Kidney (tissue), 22 donors: ENCODE measurements at places on chromosomes 11 and 22. TPM values are rescaled to one million over a fixed set of nuclear protein-coding genes. Genes with fewer than 3 reads are reported as not detected.
A peak's percentile ranks its signal among the peaks of the same experiment; 100 is the strongest.

Gene CD6
- 6.7 TPM for total RNA-seq

Gene MPEG1
- 33.1 TPM for total RNA-seq

Gene ALX4
- 0.16 TPM for total RNA-seq

Gene ATF4
- 261 TPM for total RNA-seq

Gene DUSP8
- 9.1 TPM for total RNA-seq

Gene LIF
- 10.7 TPM for total RNA-seq

Gene CALCA
- total RNA-seq = not detected

Gene APOA5
- not detected for total RNA-seq

Gene EIF3L
- 352 TPM for total RNA-seq

Gene PAMR1
- total RNA-seq = 2.2 TPM

DNA sequence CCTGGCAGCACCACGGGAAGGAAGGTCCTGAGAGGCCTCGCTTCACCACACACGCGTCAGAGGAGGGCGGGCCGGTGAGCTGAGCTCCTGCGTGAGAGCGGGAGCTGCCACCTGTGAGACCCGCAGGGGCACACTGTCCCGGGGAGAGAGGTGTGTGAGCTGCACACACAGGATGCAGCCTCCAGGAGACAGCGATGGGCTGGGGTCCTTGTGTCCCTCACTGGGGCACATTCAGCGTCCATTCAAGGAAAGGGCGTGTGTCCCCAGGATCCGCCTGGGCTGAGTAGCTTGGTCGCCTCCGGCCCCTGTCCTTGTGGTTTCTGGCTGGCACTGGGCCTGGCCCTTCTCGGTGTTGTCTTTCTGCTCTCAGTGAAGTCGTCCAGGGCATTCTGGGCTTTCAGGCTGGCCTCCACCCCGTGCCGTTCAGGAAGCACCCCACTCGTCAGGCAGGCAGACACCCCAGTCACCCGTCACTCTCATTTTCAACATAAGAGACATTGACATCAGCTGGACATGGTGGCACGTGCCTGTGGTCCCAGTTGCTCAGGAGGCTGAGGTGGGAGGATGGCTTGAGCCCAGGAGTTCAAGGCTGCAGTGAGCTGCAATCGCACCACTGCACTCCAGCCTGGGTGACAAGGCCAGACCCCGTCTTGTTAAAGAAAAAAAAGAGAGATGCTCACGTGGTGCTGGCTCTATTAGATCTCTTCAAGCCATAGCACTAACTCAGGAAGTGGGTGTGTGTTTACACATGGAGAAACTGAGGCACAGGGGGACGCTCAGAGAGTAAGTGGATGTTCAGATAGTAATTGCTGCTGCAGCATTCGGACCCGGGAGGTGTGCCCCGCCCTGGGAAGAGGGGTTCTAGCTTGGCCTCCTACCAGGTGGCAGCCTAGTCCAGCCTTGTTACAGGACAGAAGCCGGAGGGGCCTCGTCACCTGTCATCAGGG, 1081.6 kb downstream of the BRD1 start:
- DNase-seq = no peak

DNA sequence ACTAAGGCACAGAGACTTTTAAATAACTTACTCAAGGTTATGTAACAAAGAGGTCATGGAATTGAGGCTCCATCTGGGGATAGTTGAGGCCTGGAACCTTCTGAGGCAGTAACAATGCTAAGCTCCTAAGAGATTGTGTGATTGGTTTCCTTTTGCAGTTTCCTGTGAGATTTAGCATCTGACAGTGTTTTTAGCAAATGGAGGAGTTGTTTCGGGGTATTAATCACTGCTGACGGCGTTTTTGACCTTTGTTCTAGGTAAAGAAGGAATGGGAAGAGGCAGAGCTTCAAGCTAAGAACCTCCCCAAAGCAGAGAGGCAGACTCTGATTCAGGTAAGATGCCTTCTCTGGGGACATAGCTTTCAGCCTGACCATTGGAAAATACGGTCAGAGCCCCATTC, 32.1 kb upstream of the ST14 start:
- no peak for DNase-seq

- no peak for DNase-seq
Measured at GRCh38 chr11:96943970-96944369, 554.2 kb downstream of the JRKL start.

GRCh38 chr11:134581121-134581626, 169.1 kb upstream of the B3GAT1 start:
- DNase-seq = no peak

GRCh38 chr22:49878206-49878605, 24.6 kb downstream of the ZBED4 start:
- DNase-seq = no peak

DNA sequence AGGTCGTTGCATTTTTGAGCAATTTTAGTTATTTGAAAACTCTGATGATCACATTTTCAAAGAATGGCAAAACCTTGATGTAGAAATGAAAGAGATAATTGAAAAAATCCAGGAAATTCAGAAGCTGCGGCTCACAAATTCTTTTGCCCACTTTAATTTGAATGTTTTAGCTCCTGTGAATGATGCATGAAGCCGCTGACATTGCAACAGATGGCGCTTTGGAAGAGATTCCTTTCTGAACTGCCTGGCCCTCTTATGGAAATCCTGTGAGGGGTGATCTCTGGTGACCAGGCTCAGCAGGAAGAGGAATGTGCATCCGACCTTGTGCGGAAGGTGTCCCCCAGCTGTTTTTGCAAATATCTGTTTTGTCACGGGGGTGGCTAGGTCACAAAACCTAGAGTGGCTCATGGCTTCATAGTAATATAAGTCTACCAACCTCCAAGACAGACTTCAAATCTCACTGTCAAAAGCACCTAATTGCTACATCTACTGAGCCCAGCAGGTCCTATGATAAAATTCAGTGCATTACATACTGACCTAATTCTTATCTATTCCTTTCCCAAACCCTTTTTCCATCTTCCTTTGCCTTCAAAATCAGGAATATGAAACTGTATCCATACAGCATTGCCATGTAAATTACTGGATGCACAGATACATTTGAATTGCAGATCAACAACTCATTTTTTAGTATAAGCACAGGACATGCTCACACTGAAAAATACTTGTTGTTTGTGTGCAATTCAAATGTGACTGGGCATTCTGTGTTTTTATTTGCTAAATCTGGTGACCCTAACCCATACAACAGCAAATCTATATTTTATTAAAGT, 412.7 kb downstream of the ETS1 start:
- no peak for DNase-seq

- no peak for DNase-seq
Measured at GRCh38 chr11:89205378-89205777, 27.7 kb downstream of the TYR start.

- no peak for DNase-seq
Measured at GRCh38 chr11:548700-549603, 11.6 kb downstream of the LMNTD2 start.

- DNase-seq = no peak
Measured at GRCh38 chr22:23067691-23068090, 2.6 kb upstream of the GNAZ start.

DNA sequence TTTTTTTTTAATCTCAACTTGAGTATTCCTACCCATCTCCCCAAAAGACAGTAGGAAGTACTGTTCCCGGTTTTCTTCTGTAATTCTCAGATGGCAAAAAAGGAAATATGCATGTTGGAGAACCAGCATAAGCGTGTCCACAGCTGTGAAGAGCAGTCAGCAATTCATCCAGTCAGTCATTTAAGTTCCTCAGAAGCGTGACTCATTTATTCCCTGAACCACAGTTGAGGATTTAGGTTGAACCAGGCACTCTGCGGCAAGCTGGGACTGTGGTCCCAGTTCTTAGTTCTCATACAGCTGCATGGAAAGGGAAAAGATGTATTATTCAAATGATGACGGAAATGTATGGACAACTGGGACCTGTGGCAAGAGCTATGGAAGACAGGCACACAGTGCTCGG, 61.0 kb upstream of the MYO18B start:
- no peak for DNase-seq

DNA sequence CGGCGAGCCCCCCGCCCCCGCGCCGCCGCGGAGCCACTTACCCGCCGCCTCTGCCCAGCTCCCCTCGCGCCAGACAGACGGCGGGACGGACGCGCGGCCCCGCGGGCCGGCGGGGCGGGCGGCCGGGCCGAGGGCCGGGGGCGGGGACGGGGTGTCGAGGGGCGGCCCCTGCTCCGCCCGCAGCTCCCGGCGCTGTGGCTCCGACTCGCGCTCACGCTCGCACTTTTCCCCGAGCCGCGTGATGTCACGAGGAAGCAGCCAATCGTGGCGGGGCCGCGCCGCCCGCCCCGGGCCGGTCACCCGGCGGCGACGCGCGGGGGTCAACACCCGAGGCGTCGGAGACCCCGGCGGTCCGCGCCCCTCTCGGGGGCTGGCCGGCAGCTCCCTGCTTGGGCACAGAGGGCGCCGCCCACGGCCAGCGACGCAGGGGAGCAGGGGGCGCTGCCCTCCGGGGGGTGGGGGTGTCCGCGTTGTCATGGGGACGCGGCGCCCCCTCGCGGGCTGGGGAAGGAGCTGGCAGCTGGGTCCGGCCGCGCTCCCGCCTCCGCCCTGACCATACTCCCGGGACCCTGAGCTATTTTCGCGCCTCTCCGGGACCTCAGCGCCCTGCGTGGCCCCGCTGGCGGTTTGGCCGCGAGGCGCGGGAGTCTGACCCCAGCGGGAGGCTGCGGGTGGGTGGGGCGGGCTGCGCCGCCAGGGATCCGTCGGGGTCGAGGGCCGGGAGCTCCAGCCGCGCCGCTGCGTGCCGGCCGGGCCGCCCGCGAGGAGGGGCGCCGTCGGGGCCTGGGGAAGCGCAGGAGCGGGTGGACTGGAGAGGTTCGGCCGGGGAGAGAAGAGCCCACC, at the start of gene CHRM4:
CHRM4 (minus strand) TSS at position 199 of the 843 bp plus-strand sequence. CDS start 5,219 bp downstream, outside the sequence.
- DNase-seq = peak; percentile 43

DNA sequence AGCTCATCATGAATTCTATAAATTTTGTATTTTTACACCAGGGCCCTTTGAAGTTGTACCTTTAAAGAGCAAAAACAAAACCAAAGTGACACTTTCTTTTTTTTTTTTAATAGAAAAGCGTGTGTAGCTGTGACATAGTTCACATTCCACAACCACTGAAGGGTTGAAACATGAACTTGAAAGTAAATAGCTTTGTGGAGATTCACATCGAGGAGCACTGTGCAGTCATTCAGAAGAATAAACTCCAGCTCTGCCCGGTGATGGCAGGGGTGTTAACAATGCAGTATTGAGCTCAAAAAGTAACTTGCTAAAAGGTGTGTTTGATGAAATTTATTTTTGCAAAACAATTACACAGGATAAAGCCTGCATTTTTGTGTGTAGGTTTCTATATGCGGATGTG, 1166.2 kb downstream of the TBC1D22A start:
- DNase-seq = peak; percentile 88

- DNase-seq = no peak
Measured at GRCh38 chr11:44104481-44105294, 9.2 kb downstream of the EXT2 start.

GRCh38 chr11:61716478-61717285, 35.8 kb upstream of the MYRF start:
- no peak for DNase-seq

- no peak for DNase-seq
Measured at GRCh38 chr22:26023104-26023775, 146.0 kb upstream of the SEZ6L start.

DNA sequence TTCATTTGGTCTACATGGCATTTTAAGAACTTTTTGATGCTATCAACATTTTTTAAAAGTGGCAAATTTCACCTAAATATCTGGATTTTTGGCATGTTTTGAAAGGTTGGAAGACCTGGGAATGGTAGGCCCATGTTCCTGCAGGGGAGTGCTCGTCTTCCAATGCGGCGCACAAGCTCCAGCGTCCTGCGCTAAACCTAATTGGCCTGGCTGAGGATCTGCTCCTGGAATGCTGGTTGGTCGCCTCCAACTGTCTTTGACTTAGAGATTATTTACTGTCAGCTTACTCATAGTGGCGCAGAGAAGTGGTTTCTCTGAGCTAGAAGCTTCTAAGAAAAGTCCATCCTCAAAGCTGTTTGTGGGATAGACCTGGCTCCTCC, 626 bp upstream of the LIMK2 start:
- peak; percentile 38 for DNase-seq

DNA sequence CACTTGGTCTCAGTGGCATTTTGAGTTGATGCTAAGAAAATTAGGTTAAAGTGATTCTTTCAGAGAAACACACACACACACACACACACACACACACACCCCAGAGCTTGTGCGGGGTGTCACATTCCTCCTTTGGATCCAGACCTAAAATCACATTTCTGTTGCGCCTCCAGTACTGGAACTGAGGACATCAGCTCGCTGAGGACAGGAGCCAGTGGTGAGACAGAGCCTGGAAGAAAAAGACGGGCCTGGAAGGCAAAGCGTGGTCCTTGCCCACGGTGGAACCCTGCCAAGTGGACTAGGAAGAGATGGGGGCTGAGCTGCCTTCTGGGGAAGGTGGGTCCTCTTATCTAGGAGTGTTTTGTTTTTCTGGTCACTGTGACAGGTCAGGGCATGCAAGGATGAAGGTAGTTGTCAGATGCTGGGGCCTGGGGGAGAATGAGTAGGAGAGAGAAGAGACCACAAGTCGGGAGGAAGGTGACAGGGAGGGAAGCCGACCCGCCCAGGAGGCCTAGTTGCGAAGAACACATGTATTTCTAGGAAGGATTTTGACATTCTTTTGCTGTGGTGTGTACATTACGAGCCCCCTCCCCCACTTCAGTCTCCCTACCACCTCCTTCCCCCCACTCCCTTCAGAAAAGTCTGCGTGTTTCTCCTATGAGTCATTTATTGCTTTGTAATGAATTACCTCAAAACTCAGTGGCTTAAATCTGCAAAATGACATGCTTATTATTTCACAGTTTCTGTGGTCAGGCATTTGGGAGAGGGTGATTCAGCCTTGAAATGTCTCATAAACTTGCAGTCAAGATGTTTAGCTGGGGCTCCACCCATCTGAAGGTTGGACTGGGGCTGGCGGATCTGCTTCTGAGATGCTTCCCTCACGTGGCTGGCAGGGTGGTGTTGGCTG, 4.8 kb upstream of the ELFN2 start:
- no peak for DNase-seq

DNA sequence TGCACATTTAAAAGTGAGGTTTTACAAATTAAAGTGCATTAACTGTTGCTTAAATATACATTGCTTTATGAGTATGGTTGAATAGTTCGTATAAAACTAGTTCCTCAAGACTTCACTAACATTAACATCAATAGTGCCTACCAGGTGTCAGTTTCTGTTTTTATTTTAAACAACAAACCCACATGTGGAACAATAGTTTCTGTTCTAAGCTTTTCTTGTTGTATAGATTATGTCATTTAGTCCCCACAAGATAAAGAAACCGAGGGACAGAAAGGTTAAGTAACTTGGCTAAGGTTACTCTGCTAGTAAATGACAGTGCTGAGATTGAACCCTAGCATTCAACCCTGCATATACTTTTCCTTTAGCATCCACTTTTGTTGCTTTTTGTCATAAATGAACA, 41.4 kb upstream of the ST14 start:
- no peak for DNase-seq

GRCh38 chr22:32803020-32803737, 1.7 kb downstream of the TIMP3 start:
- DNase-seq = peak; percentile 60

DNA sequence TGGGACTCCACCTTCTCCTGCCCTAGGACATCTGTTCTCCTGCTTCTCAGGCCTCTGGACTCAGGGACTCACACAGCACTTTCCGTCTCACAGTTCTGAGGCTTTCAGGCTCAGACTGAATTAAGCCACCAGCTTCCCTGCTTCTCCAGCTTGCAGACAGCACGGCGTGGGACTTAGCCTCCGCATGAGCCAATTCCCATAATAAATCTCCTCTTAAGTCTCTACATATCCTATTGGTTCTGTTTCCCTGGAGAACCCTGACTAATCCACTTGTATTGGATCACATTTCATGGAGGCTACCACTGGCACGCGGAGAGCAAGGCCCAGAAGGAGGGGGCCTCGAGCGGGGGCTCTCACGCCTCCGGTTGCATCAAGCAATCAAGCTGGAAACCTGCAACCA, 1313.6 kb downstream of the TBC1D22A start:
- no peak for DNase-seq
